ENCODE measurements at places on chromosomes 1 and 21.

DNA sequence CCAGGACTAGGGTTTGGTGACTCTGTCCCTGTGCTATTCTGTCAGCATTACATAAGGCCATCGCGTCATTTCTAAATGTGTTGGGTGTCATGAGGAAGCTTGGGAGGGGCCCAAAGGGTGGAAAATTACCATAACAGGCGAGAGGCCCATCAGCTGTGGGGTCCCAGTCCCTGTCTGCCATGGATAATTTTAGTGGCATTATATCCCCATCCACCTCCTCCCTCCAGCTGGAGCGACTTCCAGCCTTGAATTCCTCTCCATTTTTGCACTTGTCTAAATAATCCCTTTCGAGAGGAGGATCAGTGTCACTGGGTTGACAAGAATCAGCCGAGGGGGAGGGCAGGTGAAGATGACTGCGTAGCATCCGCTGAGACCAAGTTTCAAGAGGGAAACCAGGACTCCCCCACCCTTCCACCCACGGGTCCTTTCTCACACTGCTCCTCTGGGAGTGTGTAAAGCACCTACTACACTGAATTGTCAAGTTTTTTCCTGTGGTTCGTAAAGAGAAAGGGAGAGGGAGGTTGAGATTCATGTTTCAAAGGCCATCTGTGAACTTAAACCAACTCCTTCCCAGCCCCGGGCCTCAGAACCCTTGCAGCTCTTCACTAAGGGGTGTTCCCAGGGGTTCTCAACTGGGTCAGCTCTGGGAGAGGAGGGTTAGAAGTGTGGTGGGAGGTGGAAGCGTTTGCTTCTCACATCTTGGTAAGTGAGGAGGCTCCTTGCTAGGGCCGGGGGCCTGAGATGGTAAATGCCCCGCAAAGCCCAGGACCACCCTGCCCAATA, 29.2 kb downstream of the VASH2 start:
- DNase-seq = no peak

DNA sequence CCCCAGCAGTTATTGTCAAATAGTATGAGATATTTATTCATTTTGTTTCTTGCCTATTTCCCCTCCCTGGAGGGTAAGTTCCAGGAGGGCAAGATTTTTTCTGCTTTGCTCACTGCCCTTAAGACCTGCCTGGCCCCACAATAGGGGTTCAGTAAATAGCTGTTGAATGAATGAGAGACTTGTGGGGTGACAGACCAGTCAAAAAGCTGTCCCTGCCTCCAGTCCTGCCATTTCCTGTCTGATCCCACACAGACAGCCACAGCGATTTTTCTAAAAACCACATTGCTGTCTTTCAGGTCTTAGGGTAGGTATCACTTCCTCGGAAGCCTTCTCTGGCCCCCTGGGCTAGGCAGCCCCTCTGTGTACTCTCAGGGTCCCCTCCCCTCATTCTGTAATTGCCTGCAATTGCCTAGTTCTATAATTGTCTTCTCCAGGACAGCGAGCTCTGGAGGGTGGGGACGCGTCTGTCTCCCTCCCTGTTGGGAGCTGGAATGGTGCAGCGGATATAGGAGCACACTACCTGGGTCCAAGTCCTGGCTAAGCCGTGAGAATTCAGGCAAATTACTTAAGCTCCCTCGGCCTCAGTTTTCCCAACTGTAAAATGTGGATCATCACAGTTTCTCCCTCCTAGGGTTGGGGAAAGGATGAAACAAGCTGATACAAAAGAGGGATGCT, 1.8 kb upstream of the EXTL1 start:
- DNase-seq = no peak

- DNase-seq = no peak
Observed at GRCh38 chr1:78070758-78071157, 25.0 kb downstream of the GIPC2 start.

GRCh38 chr1:160486453-160486852, 36.6 kb downstream of the SLAMF6 start:
- no peak for DNase-seq

DNA sequence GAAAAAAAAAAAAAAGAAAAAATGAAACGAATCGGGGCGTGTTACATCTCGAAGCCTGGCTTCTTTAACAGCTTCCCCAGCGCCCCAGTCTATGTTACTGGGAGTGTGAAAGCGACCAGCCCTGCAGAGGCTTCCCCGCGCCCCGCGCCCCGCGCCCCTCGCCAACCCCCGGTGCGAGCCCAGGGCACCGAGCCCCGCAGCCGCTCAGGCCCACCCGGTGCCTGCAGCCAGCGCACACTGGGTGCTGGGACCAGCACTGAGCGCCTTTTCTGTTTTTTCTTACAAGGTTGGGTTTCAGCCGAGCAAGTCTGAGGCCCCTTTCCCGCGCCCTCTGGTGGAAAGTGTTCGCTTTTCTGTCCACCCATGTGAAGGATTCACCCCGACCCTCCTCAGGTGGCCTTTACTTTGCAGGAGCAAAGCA, 42.1 kb upstream of the ZNF496 start:
- DNase-seq = no peak

GRCh38 chr1:78607944-78608343, 12.3 kb upstream of the IFI44L start:
- no peak for DNase-seq

DNA sequence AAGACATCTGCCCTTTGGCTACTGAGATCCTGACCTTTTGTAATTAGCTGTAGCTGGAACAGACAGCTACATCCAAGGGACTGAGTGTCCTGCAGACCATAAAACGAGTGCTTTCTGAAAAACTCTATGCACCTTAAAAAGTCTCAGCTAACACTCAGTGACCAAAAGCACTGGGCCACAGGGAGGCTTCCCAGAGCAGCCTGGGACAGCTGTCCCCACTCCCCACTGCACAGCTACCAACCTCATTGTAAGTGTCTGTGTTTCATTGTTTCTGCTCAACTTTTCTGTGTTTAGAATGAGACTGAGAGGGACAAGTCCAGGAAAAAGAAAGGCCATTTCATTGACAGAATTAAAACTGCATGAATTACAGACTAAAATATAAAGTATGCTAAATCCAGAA, 80.7 kb downstream of the SMYD2 start:
- no peak for DNase-seq

GRCh38 chr1:200487650-200488049, 77.8 kb upstream of the ZNF281 start:
- DNase-seq = no peak

DNA sequence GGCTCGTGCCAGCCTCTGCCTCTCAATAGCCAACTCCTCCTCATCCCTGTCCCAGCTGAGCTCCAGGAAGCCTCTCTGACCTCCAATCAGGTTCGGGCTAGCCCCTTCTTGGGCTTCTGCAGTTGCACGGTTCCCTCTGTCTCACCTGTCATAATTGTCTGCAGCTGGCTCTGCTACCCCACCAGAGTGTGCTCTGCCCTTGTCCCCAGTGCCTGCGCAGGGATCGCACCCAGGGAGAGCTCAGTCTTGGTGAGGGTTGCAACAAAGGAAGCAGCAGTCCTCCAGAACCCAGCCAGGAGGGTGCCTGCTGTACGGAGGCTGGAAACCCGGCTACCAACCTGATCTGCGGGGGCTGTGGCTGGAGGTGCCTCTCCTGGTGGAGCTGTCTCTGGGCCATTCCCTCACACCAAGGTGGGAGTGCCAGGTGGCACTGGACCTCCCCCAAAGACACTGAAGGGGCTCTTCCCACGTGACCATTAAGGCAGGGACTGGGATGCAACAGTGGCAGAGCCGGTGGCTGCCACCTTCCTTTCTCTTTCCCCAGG, 63.5 kb upstream of the DMRTB1 start:
- no peak for DNase-seq

GRCh38 chr1:12604114-12604874, 13.7 kb downstream of the DHRS3 start:
- no peak for DNase-seq

GRCh38 chr1:14552246-14552965, 46.1 kb upstream of the KAZN start:
- DNase-seq = peak; percentile 24
